MCF 10A (cell line): ENCODE measurements at places on chromosomes 3 and 15. TPM values are rescaled to one million over a fixed set of nuclear protein-coding genes. Genes with fewer than 3 reads are reported as not detected.

DNA sequence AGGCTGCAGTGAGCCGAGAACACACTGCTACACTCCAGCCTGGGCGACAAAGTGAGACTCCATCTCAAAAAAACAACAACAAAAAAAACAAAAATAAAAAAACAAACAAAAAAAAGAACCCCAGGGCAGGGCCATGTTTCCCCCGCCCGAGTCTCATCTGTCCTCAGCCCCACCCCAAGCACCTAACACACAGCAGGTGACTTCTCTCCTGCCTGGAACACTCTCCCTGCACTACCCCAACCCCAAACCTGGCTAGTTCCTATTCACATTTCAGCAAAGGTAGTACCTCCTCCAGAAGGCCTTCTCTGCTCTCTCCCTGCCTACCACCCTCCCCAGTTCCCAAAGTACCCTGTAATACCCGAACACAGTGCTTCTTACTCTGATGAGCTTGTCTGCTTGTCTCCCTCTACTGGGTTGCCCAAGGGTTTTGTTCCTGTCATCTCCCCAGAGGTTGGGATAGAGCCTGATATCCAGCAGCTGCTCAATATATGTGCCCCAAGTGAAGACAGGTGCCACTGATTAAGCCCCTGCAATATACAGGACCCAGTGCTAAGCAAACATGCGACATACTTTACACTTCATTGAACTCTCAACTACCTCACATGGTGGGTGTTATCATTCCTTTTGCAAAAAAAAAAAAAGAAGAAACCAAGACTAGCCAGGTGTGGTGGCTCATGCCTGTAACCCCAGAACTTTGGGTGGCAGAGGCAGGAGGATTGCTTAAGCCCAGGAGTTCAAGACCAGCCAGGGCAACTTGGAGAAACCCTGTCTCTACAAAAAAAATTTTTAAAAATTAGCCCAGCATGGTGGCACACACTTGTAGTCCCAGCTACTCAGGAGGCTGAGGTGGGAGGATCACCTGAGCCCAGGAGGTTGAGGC, 103.6 kb downstream of the DAPK2 start:
- H3K4me3 ChIP-seq, result no peak overlapping the region
- no peaks in the 10 kb centered on the region for H3K27me3 ChIP-seq
- peaks cover 17% of the 10 kb centered on the region for H3K4me1 ChIP-seq
- DNase-seq, result no peak
- H3K27ac ChIP-seq, result no peak overlapping the region

Gene ENTPD3
- 0.25 and 0.28 TPM in 2 replicates for total RNA-seq

Gene CACNA2D2
- total RNA-seq, result not detected in 2 replicates

DNA sequence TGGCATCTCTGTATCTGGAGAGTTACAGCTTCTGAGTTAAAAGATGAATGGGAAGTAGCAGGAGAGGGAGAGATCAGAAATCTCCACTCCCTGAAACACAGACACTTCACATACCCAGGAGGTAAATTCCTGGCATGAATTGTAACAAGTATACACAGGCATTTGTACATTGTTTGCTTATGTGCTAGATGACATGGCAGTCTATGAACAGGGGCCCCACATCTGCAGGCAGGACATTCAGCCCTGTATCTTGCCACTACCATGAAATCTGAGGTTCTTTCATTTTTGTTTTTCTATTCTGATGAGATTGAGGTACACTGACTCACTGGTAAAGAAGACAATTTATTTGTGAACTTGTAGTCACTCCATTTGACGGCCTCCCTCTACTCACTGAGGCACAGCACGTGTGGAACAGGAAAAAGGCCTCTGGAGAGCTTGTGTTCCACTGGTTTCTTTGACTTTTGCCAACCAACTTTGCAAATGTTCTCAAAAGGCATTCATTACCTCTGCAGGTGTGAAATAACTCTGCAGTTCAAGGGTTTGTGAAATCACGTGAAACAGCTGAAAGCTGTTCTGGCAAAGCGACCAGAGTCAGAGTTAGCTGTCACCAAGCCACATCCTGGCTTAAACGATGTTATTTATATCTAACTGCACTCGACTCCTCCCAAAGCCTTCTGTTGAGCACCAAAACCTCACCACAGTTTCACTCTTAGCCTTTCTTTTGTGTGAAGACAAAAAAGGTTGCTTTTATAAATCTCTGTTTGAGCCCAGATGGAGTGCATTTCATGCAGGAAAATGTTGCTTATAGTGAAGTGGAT, 401.3 kb upstream of the CFAP20DC start:
- DNase-seq, result no peak
- H3K27me3 ChIP-seq, result no peaks in the 10 kb centered on the region
- H3K4me1 ChIP-seq, result peaks cover 26% of the 10 kb centered on the region
- no peaks in the 10 kb centered on the region for H3K36me3 ChIP-seq
- no peak overlapping the region for H3K27ac ChIP-seq

DNA sequence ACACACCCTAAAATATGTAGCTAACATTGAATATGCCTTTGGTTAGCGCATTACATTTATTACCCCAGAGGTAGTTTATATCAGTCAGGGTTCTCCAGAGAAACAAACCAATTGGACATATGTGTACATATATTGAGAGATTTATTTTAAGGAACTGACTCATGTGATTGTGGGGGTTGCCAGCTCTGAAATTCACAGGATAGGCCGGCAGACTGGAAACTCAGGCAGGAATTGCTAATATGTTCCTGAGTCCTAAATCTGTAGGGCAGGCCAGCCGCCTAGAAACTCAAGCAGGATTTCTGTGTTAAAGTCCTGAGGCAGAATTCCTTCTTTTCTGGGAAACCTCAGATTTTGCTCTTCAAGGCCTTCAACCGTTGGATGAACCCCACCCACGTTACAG, 189.7 kb downstream of the CDIN1 start:
- no peak overlapping the region for H3K4me3 ChIP-seq
- no peak for DNase-seq
- no peaks in the 10 kb centered on the region for H3K36me3 ChIP-seq
- no peak overlapping the region for H3K27ac ChIP-seq

DNA sequence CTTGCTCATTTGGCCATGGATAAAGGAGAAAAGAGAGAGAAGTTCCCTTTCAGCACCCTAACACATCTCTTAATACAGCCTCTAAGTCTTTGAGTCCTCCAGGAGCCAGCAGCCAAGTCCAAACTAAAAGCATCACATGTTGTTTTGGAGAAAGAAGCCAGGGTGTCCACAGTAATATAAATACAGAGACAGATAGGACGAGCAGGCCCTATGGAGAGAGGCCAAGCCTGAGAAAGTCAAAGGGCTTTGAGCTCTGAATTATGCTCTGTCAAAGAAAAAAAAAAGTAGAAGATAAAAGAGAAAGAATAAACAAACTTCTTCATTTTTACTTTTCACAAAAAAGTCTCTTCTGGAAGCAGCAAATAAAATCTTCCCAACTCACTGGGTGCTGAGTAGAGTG, 92.4 kb upstream of the THBS1 start:
- H3K4me1 ChIP-seq, result no peaks in the 10 kb centered on the region
- DNase-seq, result no peak
- no peak overlapping the region for H3K4me3 ChIP-seq
- H3K27ac ChIP-seq, result no peak overlapping the region
- H3K27me3 ChIP-seq, result no peaks in the 10 kb centered on the region

DNA sequence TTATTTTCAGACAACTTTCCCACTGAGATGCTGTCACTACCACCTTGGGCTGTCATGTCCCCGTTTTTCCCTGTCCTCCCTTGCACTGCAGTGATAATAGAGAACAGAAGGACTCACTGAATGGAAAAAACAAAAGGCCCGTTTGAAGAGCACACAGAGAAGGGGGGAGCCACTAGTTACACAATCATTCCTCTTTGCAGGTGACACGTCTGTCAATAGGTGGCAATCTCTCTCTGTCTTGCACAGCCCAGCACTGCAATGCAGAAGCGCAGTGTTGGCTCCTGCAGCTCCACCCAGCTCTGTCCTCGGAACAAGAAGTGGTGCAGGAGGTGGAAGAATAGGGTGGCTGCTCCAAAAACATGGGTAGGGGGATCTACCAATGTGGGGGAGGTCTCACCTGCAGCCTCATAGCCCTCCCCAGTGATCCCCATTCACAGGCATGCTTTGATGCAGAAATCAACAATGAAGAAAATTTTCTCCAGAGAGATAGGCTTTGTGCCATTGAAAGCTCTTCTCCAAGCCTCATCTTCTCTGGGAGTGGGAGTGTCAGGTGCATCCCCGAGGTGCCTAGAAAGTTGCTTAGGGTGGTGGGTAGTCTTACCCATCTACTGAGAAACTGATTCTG, 31.8 kb downstream of the FSTL1 start:
- DNase-seq, result peak; percentile 70
- no peaks in the 10 kb centered on the region for H3K27me3 ChIP-seq
- no peak overlapping the region for H3K27ac ChIP-seq
- peaks cover 4% of the 10 kb centered on the region for H3K36me3 ChIP-seq

GRCh38 chr15:62109982-62110851, 43.4 kb downstream of the C2CD4A start:
- H3K36me3 ChIP-seq, result peaks cover 6% of the 10 kb centered on the region
- H3K4me1 ChIP-seq, result peaks cover 56% of the 10 kb centered on the region
- H3K27ac ChIP-seq, result peak overlapping the region; percentile 59
- H3K4me3 ChIP-seq, result no peak overlapping the region
- DNase-seq, result peak; percentile 59
- H3K27me3 ChIP-seq, result no peaks in the 10 kb centered on the region

Gene GP5
- total RNA-seq, result 0.15 TPM in 1 of 2 replicates, not detected in the other

Gene RASGRF1
- total RNA-seq, result 0.29 and 0.70 TPM in 2 replicates

Gene ARGFX
- total RNA-seq, result not detected in 2 replicates

Gene ST8SIA2
- not detected in 2 replicates for total RNA-seq

DNA sequence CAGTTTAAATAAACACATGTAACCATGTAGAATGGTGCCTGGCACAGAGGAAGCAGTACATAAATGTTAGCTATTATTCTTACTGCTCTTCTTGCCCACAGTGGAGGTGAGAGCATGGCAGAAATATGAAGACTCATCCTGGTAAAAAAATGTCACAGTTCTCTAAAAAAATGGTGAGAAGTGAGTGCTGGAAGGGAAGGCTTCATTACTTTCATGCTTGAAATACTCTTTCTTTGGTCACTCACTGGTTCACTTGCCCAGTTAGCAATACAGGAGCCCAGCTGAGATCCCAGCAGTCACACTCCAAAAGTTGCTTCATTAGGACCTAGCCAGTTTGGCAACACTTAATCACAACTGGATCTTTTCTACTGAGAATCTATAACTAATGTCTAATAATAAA, 1017.2 kb downstream of the TUSC7 start:
- H3K4me3 ChIP-seq, result no peak overlapping the region
- no peak overlapping the region for H3K27ac ChIP-seq
- no peaks in the 10 kb centered on the region for H3K36me3 ChIP-seq
- no peaks in the 10 kb centered on the region for H3K27me3 ChIP-seq

DNA sequence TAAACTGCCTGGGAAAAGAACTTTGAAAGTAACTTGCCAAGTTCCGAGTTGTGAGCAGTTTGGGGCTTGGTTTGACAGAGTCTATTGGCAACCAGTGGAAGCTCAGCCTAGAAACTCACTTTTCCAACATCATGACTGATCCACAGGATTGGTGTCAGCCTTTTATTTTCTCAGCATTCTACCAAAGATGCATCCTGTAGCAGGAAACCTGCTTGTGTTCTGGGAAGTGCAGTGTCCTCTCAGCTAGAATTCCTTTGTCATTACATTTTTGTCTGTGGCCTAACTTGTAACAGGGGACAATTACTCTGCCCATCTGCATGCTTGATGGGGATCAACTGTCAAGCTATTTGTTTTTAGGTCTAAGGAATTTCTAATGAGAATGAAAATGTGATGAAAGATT, 116.7 kb upstream of the LMOD3 start:
- no peak for DNase-seq
- no peaks in the 10 kb centered on the region for H3K36me3 ChIP-seq
- H3K27ac ChIP-seq, result no peak overlapping the region

GRCh38 chr3:79354179-79354688, 413.6 kb downstream of the ROBO1 start:
- no peak overlapping the region for H3K27ac ChIP-seq
- no peaks in the 10 kb centered on the region for H3K36me3 ChIP-seq
- DNase-seq, result no peak
- no peak overlapping the region for H3K4me3 ChIP-seq
- no peaks in the 10 kb centered on the region for H3K4me1 ChIP-seq

Gene PEX11A
- total RNA-seq, result 3.4 and 3.9 TPM in 2 replicates

- H3K27me3 ChIP-seq, result no peaks in the 10 kb centered on the region
- H3K4me1 ChIP-seq, result no peaks in the 10 kb centered on the region
- H3K36me3 ChIP-seq, result no peaks in the 10 kb centered on the region
- no peak overlapping the region for H3K27ac ChIP-seq
These were observed 140.9 kb downstream of the NECTIN3 start for GRCh38 chr3:111212511-111212910.

DNA sequence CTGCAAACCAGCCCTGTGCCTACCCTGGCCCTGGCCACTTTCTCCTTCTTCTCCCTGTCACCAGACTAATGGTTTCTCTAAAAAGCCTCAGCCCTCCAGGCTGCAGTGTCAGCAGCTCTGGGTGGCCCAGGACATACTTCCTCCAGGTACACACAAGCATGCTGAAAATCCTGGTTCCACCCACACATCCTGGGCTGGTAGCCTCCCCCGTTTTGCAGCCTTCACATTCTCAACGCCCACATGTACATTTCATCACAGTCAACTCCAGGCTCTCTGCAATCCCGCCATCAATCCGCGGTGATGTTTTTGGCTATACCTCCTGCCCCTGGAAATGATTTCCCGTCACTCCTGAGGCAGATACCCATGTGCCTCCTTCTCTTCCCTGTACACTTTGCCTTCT, 59.4 kb downstream of the MAGEF1 start:
- DNase-seq, result peak; percentile 92
- peak overlapping the region; percentile 89 for H3K27ac ChIP-seq
- H3K36me3 ChIP-seq, result no peaks in the 10 kb centered on the region

GRCh38 chr3:197750858-197751737, 1.4 kb downstream of the FYTTD1 start:
- DNase-seq, result peak; percentile 52
- no peaks in the 10 kb centered on the region for H3K27me3 ChIP-seq
- H3K4me1 ChIP-seq, result peaks cover 30% of the 10 kb centered on the region

DNA sequence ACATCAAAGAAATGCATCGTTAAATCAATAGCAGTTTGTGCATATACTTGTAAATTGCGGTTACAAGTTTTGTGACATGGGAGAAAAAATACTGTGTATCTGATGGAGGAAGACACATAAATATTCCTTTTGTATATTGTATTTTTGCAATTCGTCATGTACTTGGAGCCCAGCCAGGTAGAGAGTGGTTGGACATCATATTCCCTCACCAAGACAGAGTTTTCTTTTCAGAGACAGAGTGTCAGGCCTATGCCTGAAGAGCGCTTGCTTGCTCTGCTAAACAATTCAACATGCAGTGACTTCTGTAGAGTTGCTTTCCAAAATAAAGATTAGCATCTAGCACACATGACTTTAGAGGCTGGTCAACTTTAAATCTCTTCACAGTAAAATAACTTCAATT, 24.8 kb upstream of the MEIS2 start:
- no peak overlapping the region for H3K27ac ChIP-seq
- peaks cover 27% of the 10 kb centered on the region for H3K27me3 ChIP-seq
- no peak overlapping the region for H3K4me3 ChIP-seq
- DNase-seq, result peak; percentile 11
- peaks cover under 1% of the 10 kb centered on the region for H3K4me1 ChIP-seq

Gene LSAMP
- total RNA-seq, result not detected in 2 replicates
